ENCODE measurements at places on chromosomes 7 and 10.

- DNase-seq, result no peak
Observed at GRCh38 chr10:48818081-48818480, 121.6 kb downstream of the LRRC18 start.

GRCh38 chr10:24207781-24208611 lies 942 bp upstream of the KIAA1217 start:
- DNase-seq, result no peak

- no peak for DNase-seq
Observed at GRCh38 chr10:106189292-106189691, 975.2 kb downstream of the SORCS1 start.

GRCh38 chr10:93476756-93477155 lies 5.4 kb downstream of the MYOF start:
- no peak for DNase-seq

DNA sequence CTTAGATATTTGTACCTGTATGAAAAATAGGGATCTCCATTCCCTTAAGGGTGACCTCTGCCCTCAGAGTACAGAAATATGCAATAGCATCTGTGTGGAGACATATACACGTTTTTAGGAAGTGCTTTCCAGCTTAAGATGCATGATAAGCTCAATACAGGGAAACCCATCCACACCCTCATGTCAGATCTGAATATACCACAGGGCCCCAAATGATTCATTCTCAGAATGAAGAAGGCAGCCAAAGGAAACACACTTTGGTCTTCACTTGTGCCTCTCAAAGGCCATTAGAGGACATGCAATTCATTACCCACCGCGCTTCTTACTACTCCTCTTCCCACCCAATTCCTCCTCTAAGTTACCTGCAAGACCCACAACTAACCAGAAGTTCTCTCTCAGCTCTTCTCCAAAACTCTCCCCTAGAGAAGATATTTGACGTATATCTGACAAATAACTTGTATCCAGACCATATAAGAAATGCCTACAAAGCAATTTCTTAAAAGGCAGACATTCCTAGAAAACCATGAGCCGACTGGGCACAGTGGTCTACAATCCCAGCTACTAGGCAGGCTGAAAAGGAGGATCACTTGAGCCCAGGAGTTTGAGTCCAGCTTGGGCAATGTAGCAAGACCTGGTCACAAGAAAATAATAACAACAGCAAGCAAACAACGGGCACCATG lies 103.0 kb downstream of the OAT start:
- DNase-seq, result no peak

- DNase-seq, result no peak
Observed at GRCh38 chr10:2817940-2818636, 249.3 kb upstream of the PFKP start.

DNA sequence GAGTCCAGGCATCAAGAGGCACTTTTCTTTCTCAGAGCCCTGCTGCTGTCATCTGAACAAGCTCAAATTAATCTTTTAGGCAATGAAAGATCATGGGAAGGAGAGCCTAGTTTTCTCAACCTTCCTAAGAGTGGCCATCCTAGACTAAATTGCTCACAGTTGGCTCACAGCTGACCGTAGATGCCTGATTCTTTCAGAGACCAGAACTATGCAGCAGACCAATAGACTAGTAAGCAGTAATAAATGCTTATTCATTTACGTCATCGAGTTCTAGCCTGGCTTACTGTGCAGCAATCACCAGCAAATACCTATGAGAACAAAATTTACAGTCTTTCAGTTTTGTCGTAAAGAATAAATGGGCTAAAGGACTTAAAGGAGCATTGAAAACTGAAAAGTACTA lies 602.9 kb upstream of the GHITM start:
- no peak for DNase-seq

DNA sequence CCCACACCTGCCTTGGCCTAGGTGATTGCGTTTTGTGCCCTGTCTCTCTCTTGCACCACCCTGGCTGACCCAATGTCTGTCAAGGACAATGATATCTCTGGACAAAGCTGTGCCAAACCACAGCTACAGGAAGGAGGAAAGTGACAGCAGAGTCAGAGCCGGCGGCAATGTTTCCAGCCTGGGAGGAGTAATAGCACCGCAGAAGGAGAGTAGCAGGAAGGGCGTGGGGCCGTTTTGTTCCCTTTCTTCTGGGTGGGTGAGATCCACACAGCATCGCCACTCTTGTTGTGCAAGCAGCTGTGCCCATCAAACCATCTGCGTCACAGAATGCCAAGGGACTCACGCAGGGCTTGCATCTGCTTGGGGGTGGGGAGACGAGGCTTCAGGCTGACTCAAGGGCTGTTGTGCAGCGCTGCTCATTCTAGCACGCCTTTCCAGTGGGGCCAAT lies 341.6 kb upstream of the AUTS2 start:
- no peak for DNase-seq

GRCh38 chr7:69882269-69882668 lies 284.0 kb downstream of the AUTS2 start:
- DNase-seq, result no peak

DNA sequence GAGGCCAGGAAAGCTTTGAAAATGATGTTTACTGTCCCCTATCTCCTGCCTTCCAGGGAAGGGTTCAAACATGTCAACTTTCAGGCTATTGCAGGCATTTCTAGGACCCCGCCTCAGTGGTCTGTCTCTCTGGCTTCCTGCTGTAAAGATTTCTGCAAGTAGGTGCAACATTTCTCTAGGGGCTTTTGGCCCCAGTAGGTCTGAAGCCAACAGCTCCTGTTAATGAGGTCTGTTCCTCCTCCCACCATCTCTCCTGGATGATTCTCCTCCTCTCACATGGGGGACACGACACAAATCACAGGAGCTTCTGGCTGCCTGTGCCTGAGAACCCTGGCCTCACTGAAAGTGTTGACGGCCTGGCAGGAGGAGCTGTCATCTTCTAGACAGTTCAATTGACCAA lies 194.3 kb downstream of the CYP26A1 start:
- DNase-seq, result no peak

GRCh38 chr7:142796501-142797390 lies 26.0 kb downstream of the PRSS2 start:
- no peak for DNase-seq

GRCh38 chr10:101939008-101939648 lies 95.5 kb upstream of the KCNIP2 start:
- peak; percentile 86 for DNase-seq

DNA sequence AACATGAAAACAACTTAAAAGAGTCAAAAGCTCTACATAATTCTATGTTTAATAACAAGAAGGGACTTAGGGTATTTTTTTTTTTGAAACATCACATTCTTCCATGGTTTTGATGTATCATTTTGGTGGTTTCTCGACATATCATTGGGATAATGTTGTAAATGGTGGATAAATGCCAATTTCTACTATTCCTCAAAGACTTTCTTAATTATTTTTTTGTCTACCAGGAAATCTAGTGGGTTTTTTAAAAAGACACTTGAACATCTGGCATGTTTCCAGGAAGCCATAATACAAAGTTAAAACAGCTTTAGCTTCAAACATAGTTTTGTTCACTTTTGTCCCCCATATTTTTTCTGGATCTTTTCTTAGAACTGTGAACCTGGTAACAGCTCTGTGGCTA lies 200.4 kb downstream of the DKK1 start:
- no peak for DNase-seq

- DNase-seq, result no peak
Observed at GRCh38 chr10:45451407-45451806, 77.4 kb downstream of the ALOX5 start.

GRCh38 chr7:148031019-148031418 lies 559.5 kb upstream of the C7orf33 start:
- no peak for DNase-seq

DNA sequence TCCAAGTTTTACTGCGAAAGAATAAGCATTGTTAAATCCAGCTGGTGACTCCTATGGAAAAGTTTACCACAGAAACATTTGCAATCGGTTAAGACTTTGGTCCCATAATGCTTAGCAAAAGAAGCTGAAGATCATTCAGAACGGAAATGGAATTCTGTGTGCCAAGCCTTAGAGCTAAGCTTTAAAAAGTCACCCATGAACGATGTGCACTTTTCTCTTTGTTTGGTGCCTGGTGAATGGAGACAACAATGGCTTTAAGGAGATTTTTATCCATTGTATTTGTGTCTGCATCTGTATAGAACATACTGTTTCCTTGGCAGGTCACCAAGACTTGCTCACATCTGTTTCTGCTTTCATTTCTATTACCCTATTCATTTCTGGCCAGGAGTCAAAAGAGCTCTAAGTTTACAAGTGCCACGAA lies 26.3 kb upstream of the COL1A2 start:
- peak; percentile 94 for DNase-seq

DNA sequence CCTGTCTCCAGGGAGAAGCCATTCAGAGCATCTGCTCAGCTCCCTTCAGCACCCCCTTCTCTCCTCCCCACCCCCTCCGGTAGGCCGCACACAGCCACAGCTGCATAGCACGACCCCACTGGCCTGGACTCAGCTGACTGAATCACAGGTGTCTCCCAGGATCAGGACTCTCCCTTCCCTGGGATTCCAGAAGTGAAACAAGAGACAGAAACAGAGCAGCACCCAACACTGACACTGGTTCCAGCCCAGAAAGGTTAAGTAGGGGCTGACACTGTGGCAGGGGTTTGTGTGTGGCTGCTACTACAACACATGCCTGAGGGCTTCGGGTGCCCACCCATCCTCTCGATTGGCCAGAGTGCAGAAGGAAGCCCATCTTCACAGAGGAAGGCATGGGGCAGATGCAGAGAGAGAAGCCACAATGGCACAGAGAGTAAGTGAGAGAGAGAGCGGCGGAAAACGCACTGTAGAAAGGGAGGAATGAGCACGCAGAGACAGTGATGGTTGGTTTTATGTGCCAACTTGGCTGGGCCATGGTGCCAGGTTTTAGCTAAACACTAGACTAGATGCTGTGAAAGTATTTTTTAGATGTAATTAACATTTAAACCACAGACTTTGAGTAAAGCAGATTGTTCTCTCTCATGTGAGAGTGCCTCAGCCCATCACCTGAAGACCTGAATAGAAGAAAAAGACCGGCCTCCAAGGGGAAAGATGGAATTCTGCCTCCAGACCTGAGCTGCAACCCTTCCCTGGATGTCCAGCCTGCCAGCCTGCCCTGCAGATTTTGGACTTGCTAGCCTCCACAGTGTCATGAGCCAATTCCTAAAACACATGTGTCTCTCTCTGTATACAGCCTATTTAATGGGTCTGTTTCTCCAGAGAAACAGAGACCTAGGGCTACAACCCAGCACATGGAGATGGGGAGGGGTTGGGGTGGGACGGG lies 107.5 kb downstream of the GRB10 start:
- DNase-seq, result no peak

DNA sequence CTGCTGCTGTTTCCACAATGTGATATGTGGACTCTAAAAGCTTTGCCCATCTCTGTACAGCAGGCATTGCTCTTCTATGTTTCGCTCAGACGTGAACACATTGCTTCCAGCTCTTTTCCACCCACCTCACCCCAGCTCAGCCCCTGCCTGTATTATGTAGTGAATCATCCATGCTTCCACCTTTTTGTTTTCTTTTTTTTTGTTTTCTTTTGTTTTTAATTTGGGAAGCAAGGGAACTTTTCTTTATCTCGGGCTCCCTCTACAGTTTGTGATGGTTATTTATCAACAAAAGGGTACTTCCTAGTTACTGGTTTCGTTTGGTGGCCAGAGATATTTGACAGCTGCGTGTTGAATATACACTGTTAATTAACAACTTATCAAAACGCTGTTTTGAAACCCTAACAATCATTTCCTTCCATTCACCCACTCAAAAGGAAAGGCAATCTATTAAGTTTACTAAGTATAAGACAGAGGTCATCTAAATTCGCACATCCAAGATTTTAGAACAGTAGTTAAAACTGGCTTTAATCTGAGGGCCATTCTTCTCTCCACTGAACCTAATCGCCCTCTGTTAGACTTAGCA lies 127.9 kb upstream of the STK17A start:
- no peak for DNase-seq

DNA sequence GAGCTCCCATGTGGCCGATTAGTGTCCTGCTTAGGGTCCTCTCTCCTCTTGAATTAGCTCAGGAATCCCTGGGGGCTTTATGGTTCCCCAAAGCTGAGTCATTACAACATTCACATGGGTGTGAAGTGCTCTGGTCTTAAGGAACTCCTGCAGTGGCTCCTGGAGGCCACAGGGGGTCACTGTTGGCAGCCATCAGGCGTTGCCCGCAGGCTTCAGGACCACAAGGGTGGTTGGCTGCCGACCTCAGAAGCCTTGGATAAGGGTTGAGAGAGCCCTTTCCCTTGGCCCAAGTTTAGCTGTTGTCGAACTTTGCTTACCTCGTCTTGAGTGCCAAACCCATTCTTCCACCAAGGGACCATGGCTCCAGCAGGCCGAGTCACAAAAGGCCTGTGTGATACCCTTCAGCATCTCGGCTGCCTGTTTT lies 61.7 kb downstream of the SH2D4B start:
- DNase-seq, result no peak

- DNase-seq, result no peak
Observed at GRCh38 chr10:69911613-69912528, 110.2 kb downstream of the COL13A1 start.

GRCh38 chr10:102601639-102602038 lies 42.6 kb upstream of the TRIM8 start:
- DNase-seq, result no peak

- DNase-seq, result no peak
Observed at GRCh38 chr7:26398427-26398755, 106.7 kb downstream of the SNX10 start.

DNA sequence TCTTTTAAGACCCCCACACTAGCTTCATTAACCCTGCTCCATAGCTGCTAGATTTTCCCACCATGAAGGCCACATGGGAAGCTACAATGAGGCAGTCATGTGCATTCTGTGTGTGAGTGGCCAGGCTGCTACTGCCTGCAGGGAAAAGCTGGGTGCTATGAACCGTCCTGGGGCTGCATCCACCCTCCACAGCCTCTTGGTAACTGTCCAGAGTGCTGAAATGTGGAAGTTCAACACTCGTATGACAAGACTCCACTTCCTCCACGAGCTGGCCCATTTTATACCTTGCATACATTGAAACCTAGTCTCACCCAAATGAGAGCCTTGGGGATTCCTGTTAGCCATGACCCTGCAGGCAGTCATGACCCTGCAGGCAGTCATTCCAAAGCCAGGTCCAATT lies 59.4 kb downstream of the CUZD1 start:
- DNase-seq, result no peak

GRCh38 chr7:22858640-22859561 lies 36.3 kb upstream of the TOMM7 start:
- DNase-seq, result peak; percentile 95

GRCh38 chr7:47902013-47902412 lies 46.3 kb downstream of the PKD1L1 start:
- no peak for DNase-seq

DNA sequence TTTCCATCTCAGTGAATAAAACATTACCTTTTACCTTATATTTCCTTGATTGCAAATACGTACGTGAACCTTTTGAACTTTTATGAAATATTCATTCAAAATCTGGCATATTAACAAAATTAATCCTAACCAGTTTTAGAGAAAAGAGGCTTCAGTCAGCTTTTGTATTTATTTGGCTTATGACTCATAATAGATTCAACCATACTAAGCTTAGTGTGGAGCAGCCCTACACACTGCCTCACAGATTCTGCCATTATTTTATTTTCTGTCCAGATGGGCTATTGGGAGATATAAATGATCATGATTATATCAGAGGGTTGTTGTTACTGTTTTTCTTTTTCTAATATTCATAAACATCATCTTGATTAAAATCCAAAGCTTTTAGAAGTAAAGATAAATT lies 325.5 kb downstream of the GPR37 start:
- DNase-seq, result no peak

Data from skeletal muscle cell (primary cell).